ENCODE measurements at places on chromosomes 1 and 21. TPM values are rescaled to one million over a fixed set of nuclear protein-coding genes. Genes with fewer than 3 reads are reported as not detected.

Gene INKA2
- 30.7 TPM for total RNA-seq

Gene CSMD2
- total RNA-seq: 0.56 TPM

Gene UMODL1
- under 0.01 TPM for total RNA-seq

Gene CD244
- total RNA-seq: 1.1 TPM
